ENCODE measurements at places on chromosomes 1 and 21. TPM values are rescaled to one million over a fixed set of nuclear protein-coding genes. Genes with fewer than 3 reads are reported as not detected.

C1orf87 gene
- total RNA-seq, result not detected

PCP4 gene
- total RNA-seq, result not detected

GOLT1A gene
- not detected for total RNA-seq

SYTL1 gene
- under 0.01 TPM for total RNA-seq

SH3BGR gene
- 0.33 TPM for total RNA-seq

TMEM125 gene
- total RNA-seq, result not detected

LCE1B gene
- total RNA-seq, result not detected

ATP1A2 gene
- not detected for total RNA-seq

GNAT2 gene
- not detected for total RNA-seq

CXADR gene
- 22.5 TPM for total RNA-seq

SRSF4 gene
- 42.2 TPM for total RNA-seq

NR1I3 gene
- not detected for total RNA-seq

RUNX3 gene
- not detected for total RNA-seq

FAM72B gene
- 3.3 TPM for total RNA-seq

RNU1-2 gene
- under 0.01 TPM for total RNA-seq

SLAMF6 gene
- not detected for total RNA-seq

DENND2C gene
- 1.3 TPM for total RNA-seq

LENEP gene
- 1.3 TPM for total RNA-seq

PPIAL4G gene
- total RNA-seq, result not detected
